ENCODE measurements at places on chromosomes 13 and 19.
A peak's percentile ranks its signal among the peaks of the same experiment; 100 is the strongest.

DNA sequence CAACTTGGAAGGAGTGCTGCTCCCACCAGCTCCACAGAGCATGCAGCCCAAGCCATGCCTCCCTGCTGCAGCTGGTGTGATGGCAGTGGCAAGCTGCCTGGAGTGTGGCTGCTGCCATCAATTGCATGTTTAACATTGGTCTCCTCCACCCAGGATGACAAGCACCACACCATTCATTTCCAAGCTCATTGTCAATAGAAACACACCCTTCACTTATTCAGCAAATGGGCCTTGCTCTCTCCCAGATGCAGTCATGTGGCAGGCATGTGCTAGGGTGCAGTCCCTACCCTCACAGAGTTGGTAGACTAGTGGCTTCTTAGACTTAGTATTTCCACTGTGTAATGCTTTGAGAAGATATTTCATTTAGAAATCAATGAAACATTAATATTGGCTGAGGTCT is 70.8 kb upstream of the FGF14 start:
- no peak for DNase-seq

- DNase-seq = no peak
These were observed 35.4 kb upstream of the MAP3K10 start for GRCh38 chr19:40155749-40156265.

DNA sequence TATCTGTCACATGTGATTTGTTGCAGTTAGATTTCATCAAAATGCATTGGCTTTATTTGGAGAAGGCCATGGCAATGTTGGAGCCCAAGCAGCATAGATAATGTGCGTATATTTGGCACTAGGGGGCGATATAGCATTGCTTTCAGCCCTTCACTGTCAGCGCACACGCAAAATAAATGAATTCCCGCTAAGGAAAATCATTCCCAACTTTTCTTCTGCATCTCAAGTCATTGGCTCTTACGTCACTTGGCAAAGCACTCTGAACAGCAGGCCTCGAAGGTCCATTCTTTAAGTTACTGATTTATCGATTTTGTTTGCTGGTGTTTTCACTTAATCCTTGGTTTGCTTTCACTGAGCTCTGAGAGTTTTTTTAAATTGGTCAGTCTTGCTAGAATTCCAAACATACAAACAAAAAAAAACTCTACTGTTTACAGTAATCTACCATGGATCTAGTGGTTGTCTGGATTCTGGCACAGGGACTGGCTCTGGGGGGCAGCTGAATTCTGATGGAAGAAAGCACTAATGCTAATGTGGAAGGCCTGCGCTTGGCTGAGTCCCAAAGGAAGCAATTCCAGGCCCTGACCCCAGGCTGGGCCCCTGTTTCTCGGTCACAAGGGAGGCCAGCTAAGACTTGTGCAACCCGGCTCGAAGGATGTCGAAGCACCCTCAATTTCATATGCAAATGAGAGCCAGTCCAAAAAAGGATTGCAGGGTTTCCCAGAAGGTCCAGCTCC is 97.7 kb upstream of the IPO5 start:
- no peak for DNase-seq

DNA sequence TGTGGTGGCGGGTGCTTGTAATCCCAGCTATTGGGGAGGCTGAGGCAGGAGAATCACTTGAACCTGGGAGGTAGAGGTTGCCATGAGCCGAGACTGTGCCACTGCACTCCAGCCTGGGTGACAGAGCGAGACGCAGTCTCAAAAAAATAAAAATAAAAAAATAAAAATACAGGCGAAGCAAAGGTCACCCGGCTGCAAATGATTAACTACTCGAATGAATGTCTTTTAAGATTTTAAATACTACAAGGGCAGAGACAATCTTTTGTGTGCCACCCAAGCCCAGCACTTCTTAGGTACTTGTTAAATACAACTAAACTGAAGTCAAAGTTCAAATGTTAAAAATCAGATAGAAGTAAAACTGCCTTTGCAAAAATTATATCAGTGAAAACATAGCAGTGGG is 6.7 kb downstream of the LNX2 start:
- no peak for DNase-seq

GRCh38 chr13:29969286-29969685 is 118.9 kb upstream of the UBL3 start:
- DNase-seq = no peak

DNA sequence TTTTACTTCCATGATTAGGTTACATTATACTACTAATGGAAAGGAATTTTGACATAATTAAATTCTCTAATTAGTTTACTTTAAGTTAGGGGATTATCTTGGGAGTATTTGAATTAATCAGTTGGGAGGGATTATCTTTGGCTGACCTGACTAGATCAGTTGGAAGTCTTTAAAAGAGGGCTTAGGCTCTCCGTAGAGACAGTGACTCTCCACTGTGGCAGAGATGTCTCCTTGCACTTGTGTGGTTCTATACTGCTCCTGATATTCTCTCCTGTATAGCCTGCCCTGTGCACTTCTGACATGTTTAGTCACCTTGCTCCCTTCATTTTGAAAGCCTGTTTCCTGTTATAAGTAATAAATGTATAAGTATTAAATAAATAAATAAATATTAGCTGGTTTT is 1612.3 kb upstream of the PRR20A start:
- DNase-seq = no peak

GRCh38 chr13:73718246-73718645 is 416.0 kb downstream of the KLF12 start:
- DNase-seq = no peak

DNA sequence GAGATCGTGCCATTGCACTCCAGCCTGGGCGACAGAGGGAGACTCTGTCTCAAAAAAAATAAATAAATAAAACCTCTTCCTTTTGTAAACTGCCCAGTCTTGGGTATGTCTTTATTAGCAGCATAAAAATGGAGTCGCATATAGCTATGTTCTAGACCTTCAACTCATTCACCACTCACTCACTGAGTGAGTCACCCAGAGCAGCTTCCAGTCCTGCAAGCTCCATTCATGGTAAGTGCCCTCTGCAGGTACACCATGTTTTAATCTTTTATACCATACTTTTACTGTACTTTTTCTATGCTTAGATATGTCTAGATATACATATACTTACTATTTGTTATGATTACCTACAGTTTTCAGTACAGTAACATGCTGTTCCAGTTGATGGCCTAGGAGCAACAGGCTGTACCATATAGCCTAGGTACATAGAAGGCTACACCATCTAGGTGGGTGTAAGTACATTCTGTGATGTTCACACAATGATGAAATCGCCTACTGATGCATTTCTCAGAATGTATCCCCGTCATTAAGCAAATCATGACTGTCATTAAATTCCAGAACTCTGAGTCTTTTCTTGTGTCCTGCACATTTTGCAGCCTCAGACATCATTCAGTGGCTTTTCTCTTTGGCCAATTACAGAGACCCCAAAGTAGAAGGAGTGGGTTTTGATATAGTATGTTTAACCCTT is 13.7 kb upstream of the FARP1 start:
- DNase-seq = no peak

DNA sequence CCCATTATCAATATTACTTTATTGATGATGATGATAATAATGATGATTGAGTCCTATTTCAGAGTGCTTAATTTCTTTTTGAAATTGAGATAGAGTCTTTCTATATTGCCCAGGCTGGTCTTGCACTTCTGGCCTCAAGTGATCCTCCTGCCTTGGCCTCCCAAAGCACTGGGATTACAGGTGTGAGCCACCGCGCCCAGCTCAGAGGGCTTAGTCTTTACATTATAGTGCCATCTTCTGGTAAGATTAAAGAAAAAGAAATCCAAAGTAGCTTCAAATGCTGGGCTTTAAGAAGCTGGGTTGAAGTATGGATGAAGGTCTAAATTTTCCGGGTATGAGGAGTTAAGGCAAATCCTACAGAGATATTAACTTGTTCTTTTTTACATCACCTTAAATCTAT is 3.4 kb upstream of the ZNF333 start:
- no peak for DNase-seq

GRCh38 chr13:24627946-24628345 is 52.3 kb upstream of the ATP12A start:
- peak; percentile 50 for DNase-seq

DNA sequence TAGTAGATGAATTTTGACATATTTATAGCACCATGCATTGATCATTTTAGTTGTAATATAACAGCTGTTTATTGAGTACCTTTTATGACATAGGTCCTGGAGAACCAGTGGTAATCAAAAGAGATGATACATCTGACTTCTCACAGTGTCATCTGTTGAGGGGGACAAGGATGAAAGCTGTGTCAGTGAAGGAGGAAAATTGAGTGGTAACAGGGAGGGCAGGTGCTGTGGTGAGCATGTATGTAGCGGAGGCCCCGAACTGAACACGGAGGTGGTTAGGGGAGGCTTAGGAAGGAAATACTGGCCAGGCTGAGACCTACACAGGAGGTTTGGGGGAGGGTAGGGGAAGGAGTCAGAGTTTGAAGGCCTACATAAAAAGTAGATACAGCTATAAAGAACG is 199.7 kb downstream of the GGACT start:
- no peak for DNase-seq

- DNase-seq = no peak
These were observed 32.5 kb downstream of the NFIC start for GRCh38 chr19:3398900-3399278.

DNA sequence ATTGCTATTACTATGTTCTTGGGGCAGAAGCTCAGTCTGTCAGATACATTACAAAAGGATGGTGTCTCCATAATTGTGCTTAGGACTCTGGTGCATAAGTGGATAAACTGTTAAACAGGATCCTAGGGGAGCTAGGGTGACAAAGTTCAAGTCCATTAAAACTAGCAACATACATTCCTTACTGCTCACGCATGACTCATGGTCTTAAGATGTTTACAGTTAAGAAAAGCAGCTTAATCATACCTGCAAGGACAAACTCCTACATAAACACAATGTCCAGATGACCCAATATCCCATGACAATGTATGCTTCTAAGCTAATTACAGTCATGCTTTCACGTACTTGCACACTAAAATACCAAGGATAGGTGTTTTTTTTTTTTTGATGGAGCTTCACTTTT is 3.5 kb upstream of the ZNF701 start:
- DNase-seq = no peak
